Activated CD8-positive, alpha-beta memory T cell treated with anti-CD3 and anti-CD28 coated beads for 36 hours (primary cell): ENCODE measurements at places on chromosomes 1 and 21. TPM values are rescaled to one million over a fixed set of nuclear protein-coding genes. Genes with fewer than 3 reads are reported as not detected.

Gene ERG
- not detected for total RNA-seq

Gene DENND2D
- 232 TPM for total RNA-seq

Gene VHLL
- total RNA-seq = not detected

Gene ATP6V1G3
- total RNA-seq = not detected

Gene GSTM2
- 4.1 TPM for total RNA-seq

Gene PRAMEF20
- not detected for total RNA-seq

Gene TLR5
- 0.23 TPM for total RNA-seq

Gene SPRR2B
- not detected for total RNA-seq

Gene ZC3H12A
- total RNA-seq = 33.5 TPM

Gene BARHL2
- total RNA-seq = not detected

Gene RGS7
- total RNA-seq = not detected

Gene KCNK1
- total RNA-seq = 0.27 TPM

Gene TSTD1
- total RNA-seq = 40.9 TPM

Gene LCE6A
- not detected for total RNA-seq

Gene RUNX3
- 173 TPM for total RNA-seq

Gene IL19
- total RNA-seq = not detected

Gene ATXN7L2
- 16.5 TPM for total RNA-seq

Gene CD52
- total RNA-seq = 252 TPM
